Kidney epithelial cell (primary cell): ENCODE measurements at places on chromosomes 12 and 14. TPM values are rescaled to one million over a fixed set of nuclear protein-coding genes. Genes with fewer than 3 reads are reported as not detected.

SLC17A8 gene
- under 0.01 TPM in 1 of 2 replicates, not detected in the other for total RNA-seq

CFAP73 gene
- not detected in 2 replicates for total RNA-seq

RAPGEF3 gene
- total RNA-seq: 8.7 and 14.3 TPM in 2 replicates

GRCh38 chr12:98594050-98594835 lies 757 bp downstream of the SLC25A3 start:
- no peak for DNase-seq

- DNase-seq: no peak
Observed at GRCh38 chr12:85468356-85469157, 188.5 kb downstream of the ALX1 start.

FAR2 gene
- total RNA-seq: 9.0 and 10.7 TPM in 2 replicates

AQP5 gene
- total RNA-seq: not detected in 2 replicates
